ENCODE measurements at places on chromosomes 4 and X.
A peak's percentile ranks its signal among the peaks of the same experiment; 100 is the strongest.

GRCh38 chr4:144518181-144518895 lies 127.6 kb upstream of the HHIP start:
- no peak for DNase-seq

GRCh38 chr4:56540826-56541225 lies 35.2 kb downstream of the ARL9 start:
- no peak for DNase-seq

GRCh38 chr4:163233321-163233720 lies 66.6 kb upstream of the NAF1 start:
- DNase-seq, result no peak

DNA sequence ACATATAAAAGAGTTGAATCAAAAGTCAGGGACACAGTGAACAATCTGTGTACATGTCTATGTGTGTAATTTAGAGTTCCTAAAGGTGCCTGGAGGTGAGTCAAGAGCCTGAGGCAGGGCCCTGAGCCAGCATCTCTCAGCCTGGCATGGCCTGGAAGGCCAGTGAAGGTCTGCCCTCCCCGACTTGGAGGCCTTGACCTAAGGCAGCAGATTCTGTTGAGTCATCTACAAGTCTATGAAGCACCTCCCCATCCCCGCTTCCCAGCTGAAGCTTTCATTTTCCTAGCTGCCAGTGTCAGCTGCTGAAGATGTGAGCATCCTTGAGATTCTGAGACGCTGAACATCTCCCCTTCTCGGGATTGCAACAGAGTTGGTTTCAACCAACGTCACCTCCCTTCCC lies 583.9 kb downstream of the BCOR start:
- DNase-seq, result no peak

DNA sequence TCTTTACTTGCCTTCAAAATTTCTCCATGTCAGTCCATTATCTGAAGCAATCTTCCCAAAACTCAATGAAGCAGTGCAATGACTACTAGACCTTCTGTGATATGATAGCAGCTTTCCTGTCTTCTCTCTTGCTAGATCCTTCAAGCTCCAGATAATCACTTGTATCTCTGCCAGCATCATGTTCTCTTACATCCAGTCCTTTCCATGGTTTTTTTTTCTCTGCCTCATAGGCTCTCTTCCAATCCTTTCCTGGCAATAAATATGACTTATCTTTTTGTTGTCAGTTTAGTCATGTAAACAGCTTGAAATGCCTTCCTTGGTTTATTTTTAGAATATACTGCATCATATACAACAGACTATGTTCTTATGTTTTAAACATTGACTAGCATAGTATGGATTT lies 193.5 kb downstream of the CFAP299 start:
- DNase-seq, result no peak

DNA sequence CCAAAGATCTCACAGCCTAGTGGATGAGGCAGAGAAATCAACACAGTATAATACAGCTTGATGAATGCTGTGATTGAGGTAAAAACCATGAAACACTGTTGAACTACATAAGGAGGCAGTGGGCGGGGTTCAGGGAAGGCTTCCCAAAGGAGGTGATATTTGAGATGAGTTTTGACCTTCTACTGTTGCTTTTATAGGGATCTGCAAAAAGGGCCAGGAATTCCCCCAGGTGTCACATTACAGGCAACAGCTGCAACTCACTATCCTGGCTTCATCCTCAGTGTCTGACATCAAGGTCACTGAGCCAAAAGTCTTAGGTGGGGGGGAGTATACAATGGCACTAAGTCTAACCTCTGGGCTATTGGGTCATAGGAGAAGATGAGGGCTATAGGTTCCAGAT lies 185.7 kb upstream of the NRK start:
- no peak for DNase-seq

DNA sequence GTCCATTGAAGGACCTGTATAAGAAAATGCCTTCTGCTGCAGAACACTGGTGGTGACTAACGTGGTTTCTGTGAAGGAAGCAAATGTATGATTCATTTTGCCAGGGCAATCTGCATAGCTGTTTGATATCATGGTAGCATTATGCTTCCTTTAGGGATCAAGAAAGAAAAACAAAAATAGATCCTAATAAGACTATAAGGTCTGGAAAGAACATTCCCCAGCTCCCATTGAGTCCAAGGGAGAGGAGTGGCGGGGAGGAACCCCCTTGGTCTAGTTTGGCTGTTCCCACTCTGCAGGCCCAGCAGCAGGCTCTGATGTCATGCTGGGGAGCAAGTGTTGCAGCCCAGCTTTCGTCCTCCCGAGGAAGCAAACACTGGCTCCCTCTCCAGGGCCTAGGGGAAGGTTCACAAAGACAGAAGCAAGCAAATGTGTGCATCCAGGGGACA lies 154.5 kb upstream of the GALNT7 start:
- no peak for DNase-seq

GRCh38 chr4:147378780-147379179 lies 102.1 kb upstream of the EDNRA start:
- DNase-seq, result no peak

- no peak for DNase-seq
Observed at GRCh38 chr4:60042231-60042652, 1157.9 kb upstream of the ADGRL3 start.

DNA sequence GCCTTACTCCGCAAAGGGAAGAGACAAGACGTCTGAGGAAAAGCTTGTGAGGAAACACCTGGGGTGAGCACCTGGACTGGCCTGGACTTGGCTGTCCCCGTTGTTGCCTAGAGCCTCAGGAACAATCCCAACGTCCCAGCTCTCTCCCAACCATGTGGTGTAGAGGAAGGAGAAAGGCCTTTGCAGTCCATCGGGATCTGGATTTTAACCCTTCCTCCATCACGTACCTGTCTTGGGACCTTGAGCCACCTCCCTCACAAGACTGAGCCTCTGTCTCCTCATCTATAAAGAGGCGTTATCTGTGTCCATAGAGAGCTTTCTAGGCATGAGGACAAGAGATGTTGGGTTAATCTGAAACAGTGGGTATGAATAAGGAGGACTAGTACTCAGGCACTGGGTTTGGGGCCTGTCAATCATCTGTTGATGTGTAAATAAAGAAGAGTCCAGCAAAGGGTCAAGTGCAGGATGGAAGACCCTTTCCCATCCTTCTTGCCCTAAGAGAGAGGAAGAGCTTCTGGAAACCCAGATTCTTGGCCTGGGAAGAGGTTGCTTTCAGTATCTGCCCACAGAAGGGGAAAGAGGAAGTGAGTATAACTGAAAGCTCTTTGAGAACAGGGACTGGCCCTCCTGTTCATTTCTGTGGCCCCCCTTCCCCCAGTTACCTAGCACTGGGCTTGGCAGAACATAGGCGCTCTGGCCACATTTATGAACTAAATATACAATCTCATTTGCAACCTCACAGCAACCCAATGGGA lies 137.1 kb downstream of the PJA1 start:
- no peak for DNase-seq

GRCh38 chr4:100848841-100849240 lies 331.0 kb upstream of the EMCN start:
- no peak for DNase-seq

GRCh38 chrX:69170319-69170718 lies 5.1 kb upstream of the PJA1 start:
- no peak for DNase-seq

DNA sequence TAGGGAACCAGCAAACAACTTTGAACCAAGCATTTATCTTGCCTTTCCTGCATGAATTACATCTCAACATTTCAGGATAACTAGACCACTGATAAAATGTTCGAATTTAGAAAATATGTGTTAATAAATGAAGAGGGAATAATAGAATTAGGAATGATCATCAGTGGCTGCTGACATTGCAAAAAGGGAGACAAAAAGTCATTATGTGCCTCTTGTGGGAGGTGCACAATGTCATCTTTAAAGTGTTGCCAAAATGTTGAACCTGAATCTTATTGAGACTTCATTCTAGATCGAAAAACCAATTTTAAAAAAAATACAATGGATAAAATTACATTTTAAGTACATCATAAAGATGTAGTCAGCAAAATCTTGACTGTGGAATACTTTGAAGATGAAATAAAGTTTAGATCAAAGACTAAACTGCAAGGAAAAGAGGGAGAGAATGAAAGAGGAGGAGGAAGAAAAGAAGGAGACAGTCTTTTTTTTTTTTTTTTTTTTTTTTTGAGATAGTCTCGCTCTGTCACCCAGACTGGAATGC lies 299.3 kb downstream of the FBXW7 start:
- no peak for DNase-seq

DNA sequence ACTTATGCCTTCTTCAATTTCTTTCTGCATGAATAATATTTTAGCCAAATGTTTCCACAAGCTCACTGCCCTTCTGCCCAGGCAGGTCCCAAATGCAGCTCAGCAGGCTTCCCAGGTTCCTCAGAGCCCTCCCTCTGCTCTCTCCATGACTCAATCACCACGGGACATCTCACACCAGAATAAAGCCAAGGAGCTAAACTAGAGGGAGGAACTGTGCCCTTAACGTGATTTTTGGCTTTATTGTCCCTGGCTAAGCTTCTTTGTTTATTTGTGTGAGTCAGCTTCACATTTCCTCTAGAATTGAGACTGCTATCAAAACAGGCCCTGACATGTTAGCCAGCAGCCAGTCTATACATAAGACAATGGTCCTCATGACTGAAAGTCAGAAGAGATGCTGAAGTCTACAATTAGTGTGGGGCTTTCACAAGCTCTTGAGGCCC lies 186.4 kb upstream of the GALNT7 start:
- no peak for DNase-seq

DNA sequence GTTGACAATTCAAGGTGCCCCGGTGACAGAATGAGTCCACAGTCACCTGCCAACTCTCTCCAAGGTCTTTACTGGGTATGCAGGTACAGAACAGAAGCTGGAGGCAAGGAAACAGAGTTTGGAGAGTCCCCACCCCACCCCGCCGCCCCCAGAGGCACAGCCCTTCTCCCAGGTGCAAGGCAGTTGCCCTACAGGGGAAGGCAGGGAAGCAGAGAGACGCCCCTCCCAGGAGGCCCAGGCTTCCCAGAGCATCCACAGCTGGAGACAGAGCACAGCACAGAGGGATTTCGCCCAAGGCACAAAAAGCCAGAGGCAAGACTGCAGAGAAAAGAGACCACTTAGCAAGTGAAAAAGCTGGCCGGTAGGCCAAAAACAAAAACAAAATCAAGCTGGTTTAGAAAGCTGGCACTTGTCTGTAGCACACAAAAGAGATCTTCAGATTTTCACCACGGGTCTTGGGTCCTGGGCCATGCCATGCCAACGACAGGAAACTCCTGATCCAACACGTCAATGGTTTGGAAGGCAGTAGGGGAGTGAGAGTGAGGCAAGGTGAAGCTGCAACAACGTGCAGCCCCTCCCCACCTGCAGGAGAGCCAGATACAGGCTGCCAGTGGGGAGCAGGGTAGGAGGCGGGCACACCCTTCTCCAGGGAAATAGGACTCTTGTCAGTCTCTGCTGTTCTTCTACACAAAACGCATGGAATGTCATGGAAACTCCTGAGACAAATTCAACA lies 113.3 kb downstream of the AFAP1 start:
- no peak for DNase-seq

- DNase-seq, result no peak
Observed at GRCh38 chrX:10582945-10583344, 37.4 kb downstream of the MID1 start.

DNA sequence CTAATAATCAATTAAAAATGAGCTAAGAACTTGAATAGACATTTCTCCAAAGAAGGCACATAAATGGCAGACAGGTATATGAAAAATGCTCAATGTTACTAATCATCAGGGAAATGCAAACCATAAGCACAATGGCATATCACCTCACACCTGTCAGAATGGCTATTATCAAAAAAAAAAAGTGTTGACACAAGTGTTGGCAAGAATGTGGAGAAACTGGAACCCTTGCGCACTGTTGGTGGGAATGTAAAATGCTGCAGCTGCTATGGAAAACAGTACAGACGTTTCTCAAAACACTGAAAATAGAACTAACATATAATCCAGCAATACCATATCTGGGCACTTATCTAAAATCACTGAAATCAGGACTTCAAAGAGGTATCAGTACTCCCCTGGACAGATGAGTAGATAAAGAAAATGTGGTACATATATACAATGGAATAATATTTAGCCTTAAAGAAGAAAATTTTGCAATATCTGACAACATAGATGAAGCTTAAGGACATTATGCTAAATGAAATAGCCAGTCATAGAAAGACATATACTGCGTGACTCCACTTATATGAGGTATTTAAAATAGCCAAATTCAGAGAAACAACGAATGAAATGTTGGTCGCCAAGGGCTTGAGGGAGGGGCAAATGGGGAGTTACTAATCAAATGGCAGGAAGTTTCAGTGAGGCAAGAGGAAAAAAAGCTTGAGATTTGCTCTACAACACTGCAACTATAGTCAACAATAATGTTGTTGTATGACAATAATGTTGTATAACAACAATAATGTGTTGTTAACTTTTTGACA lies 175.5 kb downstream of the WDFY3 start:
- DNase-seq, result peak; percentile 3

DNA sequence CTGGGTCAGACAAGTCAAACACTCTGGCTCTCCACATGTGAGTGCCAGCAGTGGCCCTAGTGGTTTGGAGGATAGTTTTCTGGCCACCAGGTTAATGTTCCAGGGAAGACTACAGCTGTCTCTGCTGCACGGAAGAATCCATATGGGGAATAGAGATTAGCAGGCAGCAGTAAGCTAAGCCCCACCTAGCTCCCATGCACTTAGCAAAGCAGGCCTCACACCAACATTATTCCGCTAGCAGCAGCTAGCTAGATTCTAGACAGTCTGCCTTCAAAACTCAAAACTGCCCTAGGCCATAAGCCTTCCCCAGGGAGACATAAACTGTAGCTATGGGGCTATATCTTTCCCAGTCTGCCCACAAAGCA lies 203.4 kb downstream of the CHIC1 start:
- no peak for DNase-seq

- DNase-seq, result peak; percentile 24
Observed at GRCh38 chr4:78864405-78865024, 74.7 kb downstream of the PAQR3 start.

DNA sequence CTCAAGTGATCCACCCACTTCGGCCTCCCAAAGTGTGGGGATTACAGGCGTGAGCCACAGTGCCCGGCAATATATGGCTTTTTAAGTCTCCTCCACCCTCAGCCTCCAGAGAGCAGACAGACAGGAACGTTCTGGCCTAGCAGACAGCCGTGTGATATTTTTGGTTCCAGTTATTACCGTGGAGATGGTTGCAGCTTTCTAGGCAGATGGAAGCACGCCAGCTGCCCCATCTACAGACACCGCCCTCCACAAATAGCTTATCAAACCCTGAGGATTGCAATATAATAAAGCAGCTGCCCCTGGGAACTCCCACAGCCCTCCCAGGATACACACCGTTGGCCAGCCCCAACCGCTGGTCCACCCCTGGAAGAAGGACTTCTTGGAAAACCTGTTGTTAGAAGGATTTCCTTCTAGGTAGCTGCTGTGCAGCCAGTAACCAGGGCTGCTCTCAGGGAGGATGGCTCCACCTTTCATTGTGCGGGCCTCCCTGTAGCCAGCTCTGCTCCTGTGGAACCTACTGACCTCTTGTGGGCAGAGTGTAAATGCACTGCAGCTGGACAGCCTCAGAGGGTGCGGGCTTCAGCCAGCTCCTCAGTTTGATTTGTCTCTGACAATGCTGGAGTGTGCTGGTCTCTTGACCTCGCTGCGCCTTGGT lies 44.0 kb downstream of the SLC25A5 start:
- DNase-seq, result peak; percentile 49

GRCh38 chrX:88366314-88366713 lies 380.7 kb upstream of the CPXCR1 start:
- no peak for DNase-seq
